ENCODE measurements at places on chromosomes 13 and 19. TPM values are rescaled to one million over a fixed set of nuclear protein-coding genes. Genes with fewer than 3 reads are reported as not detected.
A peak's percentile ranks its signal among the peaks of the same experiment; 100 is the strongest.

The RXFP2 gene
- total RNA-seq: not detected

The PEAK3 gene
- total RNA-seq: not detected

The CD177 gene
- total RNA-seq: 0.33 TPM

The ADGRE3 gene
- not detected for total RNA-seq

DNA sequence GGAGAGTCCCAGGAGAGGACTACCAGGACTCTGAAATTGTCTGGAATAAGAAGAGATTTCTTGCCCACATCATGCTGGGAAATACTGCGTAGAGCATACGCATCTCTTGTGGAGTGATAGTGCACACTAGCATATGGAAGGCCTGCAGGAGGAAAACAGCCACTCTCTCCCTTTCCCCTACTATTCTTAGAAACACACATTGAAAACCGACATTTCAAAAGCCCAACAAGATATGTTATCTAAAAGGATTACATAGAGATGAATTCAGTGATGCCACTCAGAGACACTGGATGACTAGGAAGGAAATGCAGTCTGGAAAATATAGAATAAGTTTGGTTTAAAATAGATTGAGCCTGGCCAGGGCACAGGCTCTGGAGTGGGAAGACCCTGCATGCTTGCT, 388.7 kb upstream of the NBEA start:
- no peak for DNase-seq
- no peaks in the 10 kb centered on the region for H3K4me1 ChIP-seq
- H3K27ac ChIP-seq: no peak overlapping the region
- H3K27me3 ChIP-seq: no peaks in the 10 kb centered on the region
- H3K4me3 ChIP-seq: no peak overlapping the region
- no peaks in the 10 kb centered on the region for H3K36me3 ChIP-seq

DNA sequence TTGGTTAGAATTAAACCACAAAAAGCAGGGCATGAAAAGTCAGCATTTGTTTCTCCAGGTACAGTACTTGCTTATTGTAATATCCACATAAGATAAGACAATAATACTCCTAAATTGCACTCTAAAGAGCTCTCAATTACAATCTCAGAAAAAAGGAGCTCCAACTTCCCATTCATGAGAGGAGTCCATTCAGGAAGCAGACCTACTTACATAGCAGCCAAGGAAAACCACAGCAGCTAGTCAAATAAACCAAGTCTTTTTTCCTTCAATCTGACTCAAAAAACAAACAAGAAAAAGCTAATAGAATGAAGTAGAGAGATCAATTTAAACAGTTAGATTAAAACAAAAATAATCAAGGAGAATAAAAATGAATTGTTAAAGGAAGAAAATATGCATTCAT, 885.2 kb upstream of the SLITRK6 start:
- H3K27ac ChIP-seq: no peak overlapping the region
- H3K4me1 ChIP-seq: no peaks in the 10 kb centered on the region
- no peak overlapping the region for H3K4me3 ChIP-seq
- H3K36me3 ChIP-seq: no peaks in the 10 kb centered on the region
- H3K27me3 ChIP-seq: no peaks in the 10 kb centered on the region

DNA sequence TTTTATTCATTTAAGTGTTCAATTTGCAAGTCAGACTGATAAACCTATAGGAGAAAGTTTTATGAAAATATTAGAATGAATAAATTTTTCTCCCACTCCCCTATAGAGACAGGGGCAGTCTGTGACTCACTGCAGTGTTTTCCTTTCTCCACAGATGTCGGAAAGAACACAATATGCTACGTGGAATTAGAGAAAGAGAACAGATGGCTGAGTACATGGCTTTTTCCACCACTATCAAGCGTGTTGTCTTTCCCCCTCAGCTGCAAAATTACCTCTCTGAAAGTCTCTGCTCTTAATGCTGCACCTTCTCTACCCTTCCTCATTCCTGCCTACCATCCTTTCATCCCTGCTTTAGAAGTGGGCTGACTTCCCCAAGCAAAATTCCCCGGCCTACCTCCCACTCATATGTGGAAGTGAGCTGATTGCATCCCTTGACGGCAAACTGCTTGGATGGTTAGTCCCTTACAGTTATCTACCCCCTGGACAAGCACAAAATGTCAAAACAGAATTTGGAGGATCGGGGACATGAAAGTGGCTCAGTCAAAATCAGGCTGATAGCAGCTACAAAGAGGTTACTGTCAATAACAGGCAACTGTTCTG, 30.0 kb downstream of the FLT1 start:
- H3K4me3 ChIP-seq: no peak overlapping the region
- DNase-seq: no peak
- no peaks in the 10 kb centered on the region for H3K4me1 ChIP-seq
- H3K36me3 ChIP-seq: no peaks in the 10 kb centered on the region
- H3K27me3 ChIP-seq: no peaks in the 10 kb centered on the region

DNA sequence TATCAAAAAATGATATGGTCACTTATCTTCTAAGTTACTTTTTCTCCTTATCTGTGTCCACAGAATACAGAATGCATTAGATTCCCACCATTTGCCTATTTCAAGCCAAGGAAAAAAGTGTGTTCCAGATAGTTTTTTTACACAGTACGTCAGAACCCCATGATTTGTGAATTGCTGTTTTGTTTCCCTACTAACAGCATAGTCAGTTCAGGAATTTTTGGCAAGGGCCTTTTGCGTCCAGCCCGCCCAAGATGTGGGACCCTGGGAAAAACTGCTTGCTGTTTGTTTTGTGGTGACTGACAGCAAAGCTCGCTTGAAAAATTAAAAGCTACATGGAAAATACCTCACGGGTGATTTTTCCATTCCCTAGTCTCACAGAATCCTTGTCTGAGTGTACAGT, 20.4 kb upstream of the FAM216B start:
- no peaks in the 10 kb centered on the region for H3K27me3 ChIP-seq
- no peaks in the 10 kb centered on the region for H3K36me3 ChIP-seq
- peak; percentile 87 for DNase-seq
- H3K27ac ChIP-seq: no peak overlapping the region
- no peak overlapping the region for H3K4me3 ChIP-seq

DNA sequence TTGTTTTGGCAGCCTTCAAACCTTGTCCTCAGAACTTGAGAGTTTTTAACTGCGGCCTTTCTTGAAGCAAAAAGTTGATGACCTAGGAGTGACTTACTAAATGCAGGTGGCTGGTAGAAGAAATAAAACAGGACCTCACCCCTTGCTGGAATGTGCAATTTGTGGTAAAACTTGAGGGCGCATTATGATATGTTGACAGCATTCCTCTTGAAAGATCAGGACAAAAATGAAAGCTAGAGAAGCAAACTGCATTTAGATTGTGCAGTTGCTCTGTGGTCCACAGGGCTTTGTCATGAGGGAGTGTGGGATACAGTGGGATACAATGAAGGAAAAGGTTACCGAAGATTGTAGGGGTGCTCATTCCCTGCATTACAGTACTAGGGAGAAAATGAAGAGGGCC, 504.2 kb downstream of the GPC6 start:
- H3K27me3 ChIP-seq: no peaks in the 10 kb centered on the region
- peaks cover 2% of the 10 kb centered on the region for H3K4me1 ChIP-seq
- H3K4me3 ChIP-seq: no peak overlapping the region

GRCh38 chr19:2856457-2857050, 10.6 kb upstream of the ZNF556 start:
- DNase-seq: no peak
- peaks cover 4% of the 10 kb centered on the region for H3K36me3 ChIP-seq
- H3K27ac ChIP-seq: no peak overlapping the region
- no peaks in the 10 kb centered on the region for H3K4me1 ChIP-seq
- H3K4me3 ChIP-seq: no peak overlapping the region

Measured in fibroblast of lung (primary cell).